Smooth muscle cell of the brain vasculature (primary cell): ENCODE measurements at places on chromosomes 3 and 15.

DNA sequence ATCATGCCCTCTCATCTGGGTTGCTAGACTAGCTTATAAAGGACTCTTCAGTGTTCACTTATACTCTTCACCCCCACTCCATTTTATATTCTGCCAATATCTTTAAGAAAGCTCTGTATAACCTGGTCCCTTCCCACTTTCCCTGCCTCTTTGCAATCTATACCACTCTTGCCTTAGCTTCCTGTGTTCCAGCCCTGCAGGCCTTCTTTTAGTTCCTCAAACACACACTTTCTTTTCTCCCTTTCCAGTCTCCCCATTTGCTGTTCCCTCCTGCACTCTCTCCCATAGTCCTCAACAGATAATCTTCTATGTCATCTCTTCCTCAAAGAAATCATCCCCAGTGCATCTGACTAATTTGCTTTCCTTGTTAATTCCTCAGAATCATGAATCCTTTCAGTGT is 28.7 kb downstream of the SENP8 start:
- DNase-seq = no peak

DNA sequence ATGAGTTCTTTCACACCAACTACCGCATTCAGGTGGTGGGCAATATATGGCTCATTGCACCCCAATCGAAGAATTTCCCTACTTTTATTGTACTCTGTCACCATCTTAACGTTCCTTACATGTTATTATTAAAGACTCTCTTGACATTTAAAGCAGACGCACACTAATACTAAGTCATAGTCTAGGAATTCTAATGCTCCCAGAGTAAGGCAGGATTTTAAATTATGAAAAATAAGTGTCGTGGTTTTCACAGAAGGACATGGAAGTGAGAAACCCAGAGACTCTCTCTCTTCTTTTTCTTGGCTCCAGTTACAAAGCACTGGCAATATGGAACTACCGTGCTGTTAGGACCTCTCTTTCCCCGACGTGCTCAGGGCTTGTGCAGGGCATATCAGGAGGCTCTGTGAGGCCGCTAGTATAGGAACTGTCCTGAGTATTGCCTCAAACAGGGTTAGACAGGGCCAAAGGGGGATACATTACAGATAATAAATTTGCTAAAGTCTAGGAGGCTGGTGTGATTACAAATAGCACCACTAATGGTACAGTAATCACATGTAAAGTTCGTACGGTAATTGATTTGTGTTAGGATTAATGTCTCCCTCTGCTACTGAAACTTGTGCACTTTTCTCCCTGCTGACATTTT is 590.8 kb downstream of the FOXP1 start:
- no peak for DNase-seq

DNA sequence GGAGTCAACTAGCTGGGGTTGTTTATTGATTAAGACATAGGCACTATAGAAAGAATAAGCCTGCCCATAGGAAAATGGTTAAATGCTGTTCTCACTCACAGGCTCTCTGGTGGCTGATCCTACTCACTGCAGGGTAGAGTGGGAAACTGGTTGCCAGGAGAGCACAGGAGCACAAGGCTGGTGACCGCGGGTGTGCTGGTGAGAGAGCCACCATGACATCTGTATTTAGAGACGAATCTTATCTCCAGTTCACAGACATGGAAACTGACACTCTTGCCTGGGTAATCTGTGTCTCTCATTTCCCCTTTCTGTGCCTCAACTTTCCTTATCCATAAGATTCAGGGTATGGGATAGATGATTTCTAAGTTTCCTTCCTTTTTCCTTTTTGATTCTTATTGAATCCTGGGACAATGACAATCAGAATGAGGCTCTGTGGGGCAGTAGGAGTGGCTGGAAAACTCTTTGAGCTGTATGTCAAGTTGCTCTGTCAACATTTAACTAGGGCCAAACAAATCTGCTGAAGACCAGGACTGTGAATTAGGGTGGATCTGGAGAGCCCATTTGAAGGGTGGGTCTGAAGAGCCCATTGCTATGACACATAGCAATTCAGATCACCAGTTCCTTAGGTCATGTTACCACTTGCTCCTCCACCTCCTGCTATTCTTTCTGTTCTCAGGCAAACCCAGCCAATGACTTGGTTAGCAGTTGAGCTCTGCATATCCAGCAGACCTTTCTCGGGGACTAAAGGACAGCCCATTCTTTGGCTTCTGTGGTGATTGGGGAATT is 286.1 kb upstream of the TBL1XR1 start:
- DNase-seq = no peak

- DNase-seq = no peak
Measured at GRCh38 chr15:38647683-38648082, 83.1 kb upstream of the RASGRP1 start.

GRCh38 chr3:13176445-13176844 is 103.2 kb upstream of the IQSEC1 start:
- no peak for DNase-seq

DNA sequence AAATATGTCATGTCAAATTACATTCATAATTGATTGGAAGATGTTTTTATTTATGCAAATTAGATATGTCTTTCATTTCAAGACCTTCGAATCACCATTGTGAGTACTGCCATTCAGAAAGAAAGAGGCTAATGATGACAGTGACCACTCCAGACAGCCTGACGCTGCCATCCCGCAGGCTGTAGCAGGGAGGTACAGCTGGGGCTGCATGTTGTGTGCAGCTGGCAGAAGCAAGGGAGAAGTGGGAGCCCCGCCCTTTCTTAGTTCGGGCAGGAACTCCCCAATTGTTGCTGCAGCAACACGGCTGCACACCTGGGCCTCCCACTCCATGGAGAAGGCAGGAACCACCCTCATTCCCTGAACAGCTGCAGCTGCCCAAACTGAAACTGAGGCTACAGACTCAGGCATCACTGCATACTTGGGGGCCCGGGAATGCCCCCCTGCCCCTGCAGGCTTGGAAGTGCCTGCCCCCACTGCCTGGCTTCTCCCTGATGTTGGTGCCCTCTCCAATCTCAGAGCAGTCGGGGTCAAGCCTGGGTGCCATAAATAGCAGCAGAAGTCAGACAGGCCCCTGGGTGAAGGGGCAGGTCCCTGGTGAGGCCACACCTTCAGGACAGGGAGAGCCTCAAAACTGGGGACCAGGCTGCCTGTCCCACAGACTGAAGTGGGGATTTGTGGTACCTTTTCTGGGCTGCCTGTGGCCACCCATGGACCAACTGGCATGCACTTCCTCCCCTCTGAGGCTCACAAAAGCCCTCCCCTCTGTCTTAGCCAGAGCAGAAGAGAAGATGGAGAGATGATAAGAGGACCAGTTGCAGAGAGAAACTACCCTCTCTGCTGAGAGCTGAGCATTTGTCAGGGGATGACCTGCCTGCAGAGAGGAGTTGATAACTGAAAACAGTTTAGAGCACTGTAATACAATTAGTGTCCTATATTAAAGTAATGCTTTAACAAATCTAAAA is 964.6 kb downstream of the SI start:
- no peak for DNase-seq
